ENCODE measurements at places on chromosomes 13 and 19.

GRCh38 chr13:53240401-53241025 lies 211.9 kb downstream of the OLFM4 start:
- DNase-seq, result no peak

DNA sequence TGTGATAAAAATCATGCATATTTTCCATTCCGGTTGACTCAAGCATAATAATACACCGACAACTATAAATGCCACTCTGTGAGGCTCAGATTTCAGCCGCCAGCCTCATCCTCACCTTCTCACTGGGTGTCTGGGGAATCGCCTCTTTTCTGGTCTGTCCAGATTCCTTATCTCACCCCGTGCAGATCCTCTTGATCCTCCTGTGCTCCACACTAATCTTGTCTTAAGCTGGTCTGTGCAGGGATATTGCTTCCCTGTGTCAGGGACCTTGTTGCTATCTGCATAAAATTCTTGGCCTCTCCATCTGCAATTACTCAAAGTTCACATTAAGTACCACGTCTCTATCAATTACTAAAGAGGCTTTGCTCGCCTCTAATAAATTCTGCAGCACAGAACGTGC lies 116.6 kb upstream of the SPACA7 start:
- DNase-seq, result no peak

- DNase-seq, result no peak
These were observed 324.0 kb downstream of the SHISA2 start for GRCh38 chr13:25727810-25728209.

DNA sequence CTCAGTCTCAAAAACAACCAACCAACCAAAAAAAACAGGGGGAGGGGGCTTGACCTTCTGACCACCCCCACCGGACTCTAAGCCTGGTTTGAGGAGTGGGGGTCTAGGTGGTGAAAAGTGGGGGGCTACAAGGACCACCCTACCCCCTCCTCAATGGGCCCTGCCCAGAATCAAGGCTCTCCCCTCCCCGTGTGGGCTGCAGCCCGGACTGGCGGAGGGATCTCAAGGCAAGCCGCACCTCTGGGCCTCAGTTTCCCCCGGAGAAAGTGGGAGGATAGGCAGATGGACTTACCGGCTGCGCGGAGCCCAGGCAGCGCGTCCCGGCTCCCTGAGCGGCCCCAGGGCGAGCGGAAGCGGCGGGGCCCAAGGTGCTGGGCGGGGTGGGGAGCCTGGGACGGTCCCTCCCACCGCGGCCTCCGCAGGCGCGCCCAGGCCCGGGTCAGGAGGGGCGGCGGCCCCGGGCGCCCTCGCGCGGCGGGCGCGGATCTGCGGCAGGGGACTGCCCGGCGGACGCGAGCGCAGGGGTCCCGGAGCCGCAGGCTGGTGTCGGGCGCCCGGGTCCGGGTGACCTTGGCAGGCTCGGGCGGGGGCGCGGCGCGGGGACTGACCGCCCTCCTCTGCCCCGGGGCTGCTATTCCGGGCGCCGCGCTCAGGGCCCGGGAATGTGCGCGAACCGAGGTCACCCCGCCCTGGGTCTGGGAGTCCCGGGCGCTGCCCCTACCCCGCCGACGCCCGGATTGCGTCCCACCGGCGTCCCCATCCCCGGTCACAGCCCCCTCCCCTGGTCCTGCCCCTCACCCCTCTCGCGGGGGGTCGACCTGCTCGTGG lies at the start of gene ADAMTSL5:
Gene ADAMTSL5, minus strand, starts transcription at position 349 of the 828 bp plus-strand sequence. CDS start 2,076 bp downstream, outside the sequence.
- no peak for DNase-seq

DNA sequence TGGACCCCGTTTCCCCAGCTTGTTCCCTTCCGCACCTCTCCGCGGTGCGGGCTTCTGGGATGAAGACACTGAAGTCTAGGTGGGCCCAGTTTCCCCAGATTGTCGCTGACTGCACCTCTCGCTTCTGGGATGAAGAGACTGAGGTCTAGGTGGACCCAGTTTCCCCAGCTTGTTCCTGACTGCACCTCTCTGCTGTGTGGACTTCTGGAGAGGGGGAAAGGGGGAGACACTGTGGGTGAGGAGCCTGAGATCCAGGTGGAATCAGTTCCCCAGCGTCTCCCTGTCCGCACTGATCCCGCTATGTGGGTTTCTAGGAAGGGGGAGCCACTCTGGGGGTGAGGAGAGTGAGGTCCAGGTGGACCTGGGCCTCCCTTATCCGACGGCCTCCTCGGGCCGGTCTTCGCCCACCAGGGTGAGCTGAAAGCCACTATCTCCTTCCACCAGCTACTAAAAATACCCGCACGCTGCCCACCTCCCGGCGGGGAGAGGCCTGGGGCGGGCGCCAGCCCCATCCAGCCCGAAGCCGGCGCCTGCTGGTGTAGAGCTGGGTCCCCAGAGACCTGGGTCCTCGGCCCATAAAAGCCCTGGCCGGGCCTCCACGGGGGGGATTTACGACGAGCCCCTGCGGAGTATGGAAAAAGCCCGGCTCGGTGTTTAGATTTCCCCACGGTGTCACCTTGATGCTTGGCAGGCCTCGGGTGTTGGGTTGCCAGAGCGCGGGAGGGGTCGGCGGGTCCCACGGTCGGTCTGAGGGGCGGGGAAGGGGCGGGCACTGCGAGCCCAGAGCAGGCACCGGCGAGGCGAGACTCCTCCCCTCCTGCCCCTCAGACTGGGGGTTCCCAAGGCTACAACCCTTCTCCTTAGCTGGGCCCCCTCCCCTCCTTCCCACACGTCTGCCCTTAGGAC lies 10.6 kb downstream of the FUT6 start:
- no peak for DNase-seq

GRCh38 chr19:41367848-41368301 lies 3.9 kb upstream of the B9D2 start:
- no peak for DNase-seq

GRCh38 chr19:19405971-19406877 lies 749 bp downstream of the GATAD2A start:
- DNase-seq, result peak; percentile 2

DNA sequence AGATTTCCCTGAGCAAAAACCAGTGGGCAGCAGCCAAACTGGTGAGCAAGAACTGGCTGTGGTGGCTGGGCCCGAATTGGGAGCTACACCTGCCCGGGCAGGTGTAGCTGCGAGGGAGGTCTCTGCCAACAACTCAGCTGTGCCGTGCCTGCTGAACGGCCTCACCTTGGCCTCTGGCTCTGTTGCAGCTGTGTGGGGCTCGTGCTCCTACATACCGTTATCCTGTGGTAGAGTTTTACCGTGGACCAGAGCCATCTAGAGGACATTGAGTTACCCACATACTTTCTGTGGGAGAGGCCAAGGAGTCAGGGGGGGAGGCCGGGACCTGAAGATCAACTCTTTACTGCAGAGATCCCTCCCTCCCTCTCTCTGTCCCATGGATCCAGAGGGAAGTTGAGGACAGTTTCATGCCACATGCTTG lies 113.2 kb downstream of the TM9SF2 start:
- DNase-seq, result no peak

DNA sequence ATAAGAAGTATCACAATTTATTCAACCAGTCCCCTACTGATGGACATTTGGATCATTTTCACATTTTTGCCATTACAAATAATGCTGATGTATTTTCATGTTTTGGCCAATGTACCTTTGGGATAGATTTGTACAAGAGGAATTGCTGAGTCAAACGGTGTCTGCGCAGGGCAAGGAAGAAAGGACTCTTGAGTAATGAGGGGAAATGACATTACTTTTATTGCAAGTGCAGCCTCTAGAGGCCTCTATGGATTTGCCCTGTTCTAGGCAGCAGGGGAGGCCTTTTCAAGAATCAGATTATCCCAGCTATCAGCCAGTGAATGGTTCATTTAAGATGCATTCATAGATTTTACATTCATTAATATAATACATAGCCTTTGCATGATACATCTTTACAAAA lies 32.9 kb upstream of the GTF3A start:
- DNase-seq, result no peak

DNA sequence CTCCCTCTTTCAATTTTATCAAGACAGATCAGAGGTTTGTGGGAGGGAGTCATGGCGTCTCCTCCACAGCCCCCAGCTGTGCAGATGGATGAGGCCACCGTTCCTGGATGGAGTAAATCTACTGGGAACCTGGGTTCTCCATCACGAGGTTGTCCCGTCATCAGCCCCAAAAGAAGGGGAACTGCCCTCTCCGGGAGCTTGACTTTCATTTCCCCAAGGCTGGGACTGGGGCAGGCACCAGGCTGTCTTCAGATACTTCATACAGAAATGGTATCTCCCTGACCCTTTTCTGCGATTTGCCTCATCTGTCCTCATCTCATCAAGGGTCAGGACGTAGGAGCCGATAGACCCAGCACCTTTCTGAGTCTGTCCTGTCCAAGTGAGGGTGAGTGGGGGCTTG lies 9.8 kb downstream of the LILRB2 start:
- DNase-seq, result no peak

GRCh38 chr13:90889906-90890834 lies 457.3 kb upstream of the MIR17HG start:
- no peak for DNase-seq

GRCh38 chr13:101115762-101116171 lies 300.5 kb downstream of the NALCN start:
- no peak for DNase-seq

DNA sequence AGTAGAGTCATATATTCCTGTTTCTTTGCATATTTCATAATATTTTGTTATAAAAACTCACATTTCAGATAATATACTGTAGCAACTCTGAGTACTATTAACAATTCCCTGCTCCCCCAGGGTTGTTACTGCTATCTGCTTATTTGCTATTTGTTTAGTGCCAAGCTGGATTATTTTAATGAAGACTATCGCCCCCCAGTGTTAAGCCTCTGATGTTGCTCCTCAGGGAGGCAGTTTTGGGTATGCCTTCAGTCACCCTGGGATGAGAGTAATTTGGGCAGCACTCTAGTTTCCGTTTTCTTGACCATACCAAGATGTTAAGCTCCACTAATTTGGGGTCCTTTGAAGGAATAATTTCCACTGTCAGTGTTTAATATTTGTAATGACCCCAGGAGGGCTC lies 46.0 kb downstream of the MICU2 start:
- peak; percentile 64 for DNase-seq

- no peak for DNase-seq
These were observed 1.9 kb downstream of the SYDE1 start for GRCh38 chr19:15108845-15109767.

DNA sequence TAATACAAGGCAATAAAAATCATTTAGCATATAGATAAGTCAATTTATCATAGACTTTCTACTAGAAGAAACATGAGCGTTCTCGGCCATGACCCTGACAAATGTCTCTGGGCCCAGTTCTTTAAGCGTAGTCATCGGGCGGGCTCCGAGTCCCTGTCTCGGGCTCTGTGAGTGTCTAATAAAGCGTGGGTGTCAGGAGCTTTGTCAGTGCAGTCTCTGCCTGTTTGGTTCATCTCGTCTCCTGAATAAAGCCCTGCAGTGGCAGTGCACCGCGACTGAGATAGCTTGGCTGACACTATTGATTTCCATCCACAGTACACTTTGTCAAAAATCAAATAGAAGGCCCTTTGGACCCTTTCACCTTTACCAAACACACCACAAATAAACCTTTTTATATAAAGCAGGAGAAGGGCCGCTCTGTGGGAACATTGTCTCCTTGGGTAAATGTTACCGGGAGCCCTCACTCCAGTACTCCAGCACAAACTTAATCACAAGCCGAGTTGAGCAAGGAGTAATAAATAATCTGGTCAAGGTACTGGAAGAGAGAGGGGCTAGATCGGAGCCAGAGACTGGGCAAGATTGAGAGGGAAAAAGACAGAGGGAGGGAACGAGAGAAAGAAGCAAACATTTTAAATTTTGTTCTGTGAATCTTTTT lies 368.2 kb upstream of the TSHZ3 start:
- DNase-seq, result no peak

Data from NCI-H748 treated with DMSO at 0.1 percent for 48 hours (cell line).